Activated naive CD8-positive, alpha-beta T cell treated with anti-CD3 and anti-CD28 coated beads, Interleukin-2, amount 50 U/mL, for 24 hours (primary cell): ENCODE measurements at places on chromosomes 2 and 18.

- DNase-seq = no peak
These were observed 414.3 kb upstream of the HS6ST1 start for GRCh38 chr2:128732976-128733431.

- no peak for DNase-seq
These were observed 136.1 kb downstream of the GCA start for GRCh38 chr2:162480067-162480466.

DNA sequence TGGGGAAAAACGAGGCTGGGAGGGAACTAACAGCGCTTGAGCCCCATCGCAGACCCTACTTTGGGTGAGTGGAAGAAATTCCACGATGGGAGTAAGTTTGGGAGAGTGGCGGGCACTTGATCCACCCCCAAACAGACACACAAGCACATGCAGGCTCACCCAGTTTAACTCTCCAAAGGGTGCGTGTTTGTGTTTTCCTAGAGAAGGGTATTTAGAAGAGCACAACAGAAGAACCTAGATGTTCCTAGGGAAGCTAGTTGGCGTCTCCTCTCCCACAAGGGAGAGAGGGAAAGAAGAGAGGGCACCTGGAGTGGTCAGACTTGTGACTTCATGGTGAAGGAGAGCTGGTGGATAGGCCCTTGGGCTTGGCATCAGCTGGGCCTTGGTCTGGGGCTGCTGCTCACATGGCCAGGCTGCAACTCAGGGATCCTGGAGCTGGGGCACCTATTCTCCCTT lies 3.2 kb downstream of the GATA6 start:
- no peak for DNase-seq

GRCh38 chr2:171404261-171404660 lies 29.5 kb downstream of the METTL8 start:
- no peak for DNase-seq

GRCh38 chr2:122333932-122334331 lies 578.5 kb downstream of the TSN start:
- no peak for DNase-seq

GRCh38 chr2:43458014-43458628 lies 137.7 kb downstream of the THADA start:
- DNase-seq = no peak

GRCh38 chr2:5076599-5076998 lies 615.6 kb upstream of the SOX11 start:
- DNase-seq = no peak

- no peak for DNase-seq
These were observed 486.4 kb downstream of the FBXO15 start for GRCh38 chr18:73660931-73661856.

DNA sequence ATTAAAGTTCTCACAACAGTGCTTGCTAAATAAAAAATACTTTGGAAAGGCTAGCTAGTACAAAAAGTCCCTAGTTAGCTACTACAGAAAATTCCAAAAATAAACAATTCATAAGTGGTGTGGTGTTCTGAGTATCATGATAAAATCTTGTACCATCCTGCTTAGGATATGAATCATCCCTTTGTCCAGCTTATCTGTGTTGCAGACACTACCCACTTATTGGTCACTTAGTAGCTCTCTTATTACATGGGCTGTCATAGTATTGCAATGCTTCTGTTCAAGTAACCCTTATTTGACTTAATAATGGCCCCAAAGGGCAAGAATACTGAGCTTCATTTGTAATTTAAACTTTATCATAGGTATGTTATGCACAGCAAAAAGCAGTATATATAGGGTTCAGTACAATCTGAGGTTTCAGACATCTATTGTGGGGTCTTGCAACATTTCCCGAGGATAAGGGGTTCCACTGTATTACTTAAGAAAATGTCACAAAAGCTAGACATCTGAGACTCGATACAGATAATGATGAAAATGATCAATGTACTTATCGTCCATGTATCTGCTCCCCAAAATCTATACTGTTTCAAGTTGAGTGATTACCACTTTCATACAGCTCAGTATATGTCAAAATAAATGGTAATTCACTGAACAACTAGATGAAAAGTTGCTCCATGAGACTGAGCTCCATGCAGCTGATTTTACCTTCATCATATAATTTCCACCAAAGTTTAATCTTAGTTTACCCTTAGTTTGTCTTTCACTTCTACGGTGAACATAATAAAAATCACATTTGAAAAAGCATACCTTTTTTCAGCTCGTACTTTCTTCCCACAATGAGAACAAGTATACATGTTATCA lies 93.8 kb downstream of the C2orf74 start:
- DNase-seq = no peak

- DNase-seq = no peak
These were observed 417.9 kb upstream of the GCFC2 start for GRCh38 chr2:76128622-76129021.

DNA sequence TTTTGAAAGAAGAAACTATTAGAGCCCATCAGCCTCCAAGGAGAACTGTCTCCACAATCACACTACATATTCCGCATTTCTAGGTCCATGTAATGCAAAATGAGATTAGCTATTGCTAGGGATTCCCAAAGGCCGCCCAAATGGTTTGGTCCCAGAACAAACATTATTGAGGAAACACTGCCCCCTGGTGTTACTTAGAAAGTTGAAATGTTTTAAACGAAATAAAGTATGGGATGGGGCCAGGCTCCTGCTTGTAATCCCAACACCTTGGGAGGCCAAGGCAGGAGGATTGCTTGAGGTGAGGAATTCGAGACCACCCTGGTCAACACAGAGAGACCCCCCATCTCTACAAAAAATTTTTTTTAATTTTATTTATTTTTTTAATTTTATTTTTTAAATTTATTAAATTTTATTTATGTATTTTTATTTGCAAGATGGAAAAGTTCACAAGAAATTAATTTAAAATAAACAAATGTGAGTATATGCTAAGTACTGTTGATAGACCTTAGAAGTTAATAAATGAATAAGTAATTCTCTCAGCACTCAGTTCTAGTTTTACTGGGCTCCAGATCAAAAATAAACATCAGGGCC lies 5.5 kb downstream of the NHEJ1 start:
- peak; percentile 19 for DNase-seq

- no peak for DNase-seq
These were observed at the start of gene CRYGB for GRCh38 chr2:208146006-208146405. Gene CRYGB, minus strand, starts transcription at chr2:208146158. Its CDS starts 38 bp downstream, at chr2:208146120.

- no peak for DNase-seq
These were observed 1097.9 kb upstream of the CNTNAP5 start for GRCh38 chr2:122927197-122927596.

- no peak for DNase-seq
These were observed 12.9 kb downstream of the HTR2B start for GRCh38 chr2:231111987-231112386.

DNA sequence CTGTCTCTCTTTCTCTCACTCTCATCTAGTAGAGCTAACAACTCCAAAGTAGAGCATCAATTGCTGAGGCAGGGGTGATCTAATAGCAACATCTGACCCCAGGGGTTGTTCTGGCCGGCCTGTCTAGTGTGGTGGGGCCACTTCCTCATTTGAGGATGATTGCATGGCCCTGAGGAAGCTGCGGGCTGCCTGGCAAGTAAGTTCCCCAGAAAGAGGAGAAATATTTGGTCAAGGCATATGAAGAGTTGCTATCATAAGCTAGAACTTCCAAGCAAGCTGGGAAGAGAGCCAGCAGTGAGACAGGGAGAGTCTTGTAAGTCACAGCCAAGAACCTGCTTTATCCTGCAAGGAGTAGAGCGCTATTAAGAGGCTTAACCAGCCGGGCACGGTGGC lies 50.8 kb upstream of the TMEM87B start:
- peak; percentile 6 for DNase-seq

DNA sequence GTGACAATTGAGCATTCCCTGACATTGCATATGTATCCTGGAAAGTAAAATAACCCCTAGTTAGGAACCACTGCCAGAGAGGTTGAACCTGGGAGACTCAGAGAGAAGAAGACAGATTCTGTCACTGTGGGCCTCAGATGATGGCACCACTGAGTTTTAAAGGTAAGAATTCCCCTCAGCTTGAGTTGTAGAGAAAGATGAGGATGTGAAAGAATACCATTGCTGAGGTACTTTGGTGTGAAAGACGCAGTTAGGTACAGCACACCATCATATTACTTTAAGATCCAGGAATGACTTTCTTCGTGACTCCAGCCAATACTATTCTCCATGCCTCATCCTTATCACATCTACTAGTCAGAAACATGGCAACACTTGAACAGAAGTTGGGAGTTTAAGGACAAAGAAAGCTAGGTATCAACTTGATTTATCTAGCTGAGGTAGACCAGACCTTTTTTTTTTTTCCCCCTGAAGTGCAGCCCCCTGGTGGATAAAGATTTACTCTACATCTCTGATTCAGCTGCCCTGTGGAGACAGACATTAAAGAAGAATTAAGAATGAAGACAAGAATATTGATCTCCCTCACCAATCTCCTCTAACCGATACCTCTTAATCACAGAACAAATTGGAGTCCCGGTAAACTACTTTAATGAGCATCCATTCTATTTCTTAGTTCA lies 630.5 kb upstream of the FANCL start:
- DNase-seq = no peak

GRCh38 chr2:195009202-195009601 lies 647.8 kb upstream of the SLC39A10 start:
- DNase-seq = no peak

DNA sequence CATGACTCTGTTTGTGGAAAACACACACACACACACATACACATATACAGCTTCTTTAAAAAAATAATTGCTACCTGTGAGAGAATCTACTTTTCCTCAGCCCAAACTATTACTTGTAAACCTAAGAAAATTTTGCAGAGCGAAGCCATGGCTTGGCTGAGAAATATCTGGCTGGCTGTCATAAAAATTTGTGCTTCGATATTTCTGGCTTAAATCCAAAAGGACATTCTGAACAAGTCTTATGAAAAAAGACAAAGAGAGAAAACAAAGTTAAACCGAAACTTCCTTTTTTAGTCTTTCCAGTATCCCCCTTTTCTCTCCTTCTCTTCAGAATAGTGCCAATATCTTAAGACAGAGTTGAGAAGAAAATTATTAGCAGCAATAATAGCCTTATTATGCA lies 2048.0 kb downstream of the SUCLG1 start:
- no peak for DNase-seq

DNA sequence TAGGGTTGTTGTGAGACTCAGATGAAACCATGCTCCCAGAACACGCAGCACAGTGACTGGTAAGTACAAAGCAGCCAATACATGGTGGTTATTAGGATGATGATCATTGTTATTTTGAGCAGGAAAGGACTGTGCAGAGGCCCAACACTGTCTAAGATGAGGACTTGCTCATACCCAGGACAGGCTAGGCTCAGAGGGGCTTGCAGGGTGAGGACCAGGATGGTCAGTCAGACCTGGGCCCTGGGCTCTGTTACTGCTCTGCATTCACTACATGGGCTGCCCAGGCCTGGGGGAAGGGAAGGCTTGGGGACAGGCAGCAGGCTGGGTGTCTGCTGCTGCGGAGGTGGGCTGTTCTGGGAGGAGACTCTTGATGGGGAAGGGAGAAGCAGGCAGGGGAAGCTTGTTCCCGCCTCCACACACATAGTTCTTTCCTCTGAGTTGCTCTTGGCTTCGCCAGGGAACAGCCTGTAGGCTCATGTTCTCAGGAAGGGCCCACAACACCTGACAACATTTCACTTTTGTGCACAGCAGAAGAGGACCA lies 17.5 kb downstream of the CAPN13 start:
- no peak for DNase-seq

GRCh38 chr18:36330435-36331052 lies 33.0 kb downstream of the FHOD3 start:
- no peak for DNase-seq

DNA sequence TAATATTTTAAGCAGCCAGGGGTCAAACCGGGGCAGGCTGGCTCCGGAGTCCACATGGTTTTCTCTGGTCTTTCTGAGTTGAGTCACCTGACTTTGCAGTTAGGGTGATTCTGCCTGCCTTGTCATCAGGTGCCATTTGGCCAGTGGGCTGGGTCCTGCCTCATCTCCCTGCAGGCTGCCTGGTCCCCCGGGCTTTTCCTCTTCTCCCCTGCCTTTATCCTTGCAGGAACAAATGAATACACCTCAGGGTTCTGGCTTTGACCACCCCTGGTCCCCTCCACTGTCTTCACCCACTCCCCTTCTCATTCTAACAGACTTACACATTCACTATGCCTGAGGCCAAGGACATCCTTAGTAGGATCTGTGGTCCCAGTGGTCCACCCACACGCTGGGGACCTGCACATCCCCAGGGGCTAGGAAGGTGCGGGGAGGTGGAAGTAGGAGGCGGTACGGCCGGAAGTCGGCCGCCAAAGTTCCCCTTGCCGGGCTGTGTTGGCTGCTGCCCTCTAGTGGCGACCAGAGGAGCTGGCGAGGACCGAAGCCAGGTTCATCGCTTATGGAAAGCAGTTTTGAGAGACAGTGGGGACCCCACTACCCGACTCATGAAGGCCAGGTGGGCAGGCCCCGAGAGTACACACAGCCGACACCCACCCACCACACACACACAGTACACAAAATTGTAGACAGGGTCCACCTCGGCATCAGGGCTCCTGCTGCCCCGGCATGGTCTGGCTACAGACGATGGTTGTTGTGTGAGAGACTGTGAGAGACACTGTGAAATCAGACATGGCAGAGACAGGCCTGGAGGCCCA lies 6.3 kb upstream of the TEX261 start:
- DNase-seq = peak; percentile 85

DNA sequence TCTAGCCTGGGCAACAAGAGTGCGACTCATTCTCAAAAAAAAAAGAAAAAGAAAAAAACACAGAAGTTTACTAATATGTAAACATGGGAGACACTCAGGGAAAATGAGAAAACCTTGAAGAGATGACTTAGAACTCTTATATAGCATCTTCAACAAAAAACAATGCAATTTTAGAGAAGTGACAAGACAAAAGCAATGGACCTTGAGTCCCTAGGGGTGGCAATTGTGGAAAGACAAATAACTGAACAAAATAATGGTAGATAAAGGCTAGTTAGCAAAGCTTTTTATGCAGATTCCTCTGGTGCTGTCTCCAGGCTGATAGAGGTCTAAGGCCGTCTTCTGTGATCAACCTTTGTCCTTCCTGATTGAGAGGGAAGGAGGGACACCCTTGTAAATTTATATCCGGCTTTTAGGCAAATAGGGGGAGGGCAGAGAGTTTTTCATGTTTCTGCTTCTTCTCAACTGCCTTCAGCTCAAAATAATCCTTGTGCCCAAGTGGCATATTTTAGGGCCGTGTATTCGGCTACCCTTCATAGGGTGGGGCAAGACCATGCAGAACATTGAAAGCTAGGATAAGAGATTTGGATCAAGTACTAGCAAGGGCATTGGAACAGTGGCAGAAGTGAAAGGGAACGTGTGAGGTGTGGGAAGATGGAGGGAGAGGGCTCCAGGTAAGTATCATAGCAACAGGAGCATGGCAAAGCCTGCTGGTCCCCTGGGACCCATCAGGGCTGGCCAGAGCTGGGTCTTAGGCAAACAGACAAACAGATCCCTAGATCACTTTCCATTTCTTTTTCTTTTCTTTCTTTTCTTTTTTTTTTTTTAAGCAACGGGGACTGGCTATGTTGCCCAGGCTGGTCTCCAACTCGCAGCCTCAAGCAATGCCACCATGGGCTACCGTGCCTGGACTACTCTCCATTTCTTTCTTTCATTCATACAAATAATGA lies 116.2 kb upstream of the STPG4 start:
- no peak for DNase-seq

GRCh38 chr18:10062302-10063300 lies 148.8 kb downstream of the VAPA start:
- no peak for DNase-seq

- no peak for DNase-seq
These were observed 86.8 kb downstream of the GPD2 start for GRCh38 chr2:156522864-156523440.

GRCh38 chr2:139613264-139613663 lies 833.1 kb upstream of the NXPH2 start:
- DNase-seq = no peak

GRCh38 chr18:76252880-76253279 lies 242.2 kb downstream of the ZNF516 start:
- DNase-seq = no peak

GRCh38 chr2:85900366-85900765 lies 11.6 kb upstream of the ST3GAL5 start:
- DNase-seq = no peak
